Skin of body (tissue), 3 donors: ENCODE measurements at places on chromosomes 7 and 10.

GRCh38 chr7:30800785-30801252 lies 29.6 kb downstream of the MINDY4 start:
- peak; percentile 78 for DNase-seq

DNA sequence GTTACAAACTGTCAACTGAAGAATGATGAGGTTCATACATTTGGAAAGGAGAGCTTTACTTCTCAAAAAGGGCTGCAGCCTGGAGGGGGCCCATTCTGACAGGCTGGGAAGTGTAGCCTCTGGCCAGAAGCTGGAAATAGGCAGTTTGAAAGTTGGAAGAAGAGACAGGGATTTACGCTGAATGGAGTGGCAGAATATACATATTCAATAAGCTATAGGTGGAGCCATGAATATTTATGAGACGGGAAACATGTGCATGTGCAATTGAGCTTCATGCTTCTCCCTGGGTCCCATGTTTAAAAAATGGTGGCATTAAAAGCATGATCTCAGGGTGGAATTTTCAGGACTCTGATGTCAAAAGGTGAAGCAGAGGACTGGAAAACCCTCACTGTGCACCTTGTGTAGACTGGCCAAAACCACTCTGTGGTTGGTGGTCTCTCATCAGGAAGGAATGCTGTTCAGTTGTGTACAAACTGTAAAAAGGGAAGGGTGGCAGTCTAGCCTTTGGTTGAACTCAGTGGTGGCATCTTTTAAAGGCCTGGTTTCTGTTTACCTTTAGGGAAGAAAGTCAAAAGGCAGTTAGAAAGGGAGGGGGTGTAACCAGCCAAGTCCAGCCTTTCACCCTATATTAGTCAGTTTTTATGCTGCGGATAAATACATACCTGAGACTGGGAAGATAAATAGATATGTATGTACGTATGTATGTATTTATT lies 7.2 kb upstream of the ACTR3B start:
- DNase-seq: no peak

DNA sequence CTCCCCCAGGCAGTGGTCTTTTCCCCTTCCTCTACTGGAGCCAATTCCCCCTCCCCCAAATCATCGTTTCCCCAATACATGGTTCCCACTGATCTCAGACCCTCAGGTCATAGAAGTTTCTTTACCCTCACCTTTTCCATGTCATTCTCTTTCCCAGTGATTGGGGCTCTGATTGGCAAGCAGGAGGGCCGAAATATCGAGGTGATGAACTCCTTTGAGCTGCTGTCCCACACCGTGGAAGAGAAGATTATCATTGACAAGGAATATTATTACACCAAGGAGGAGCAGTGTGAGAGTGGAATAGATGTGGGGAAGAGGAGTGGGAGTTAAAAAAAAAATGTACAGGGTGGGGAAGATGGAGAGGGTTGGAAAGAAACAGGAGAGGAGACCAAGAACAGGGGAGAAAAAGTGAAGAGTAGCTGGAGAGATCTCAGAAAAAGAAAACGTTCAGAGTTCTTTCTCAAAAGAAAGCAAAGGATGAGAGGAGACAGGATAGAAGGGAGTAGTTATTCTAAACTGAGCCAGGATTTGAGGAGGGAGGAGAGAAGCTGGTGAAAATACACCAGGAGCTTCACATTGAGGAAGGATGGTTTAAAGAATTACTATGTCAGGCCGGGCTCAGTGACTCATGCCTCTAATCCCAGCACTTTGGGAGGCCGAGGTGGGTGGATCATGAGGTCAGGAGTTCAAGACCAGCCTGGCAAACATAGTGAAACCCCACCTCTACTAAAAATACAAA lies 858 bp downstream of the COPS6 start:
- no peak for DNase-seq

DNA sequence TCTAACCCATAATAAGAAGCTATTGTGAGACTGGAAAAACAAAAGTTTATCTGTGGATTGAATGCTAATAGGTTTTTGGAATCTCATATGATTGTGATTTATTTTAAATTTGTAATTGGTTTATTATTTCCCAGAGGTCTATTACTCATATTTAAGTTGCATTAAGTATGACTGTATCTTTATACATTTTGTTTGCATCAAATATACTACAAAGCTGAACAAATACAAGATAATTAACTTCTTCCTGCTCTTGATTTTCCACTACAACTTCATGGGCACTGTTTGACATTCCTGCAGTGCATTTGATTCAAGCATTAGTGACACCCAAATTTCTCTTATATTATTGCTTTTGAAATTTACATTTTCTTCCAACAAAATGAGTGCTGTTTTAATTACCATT lies 303.8 kb upstream of the LRRTM3 start:
- DNase-seq: no peak

DNA sequence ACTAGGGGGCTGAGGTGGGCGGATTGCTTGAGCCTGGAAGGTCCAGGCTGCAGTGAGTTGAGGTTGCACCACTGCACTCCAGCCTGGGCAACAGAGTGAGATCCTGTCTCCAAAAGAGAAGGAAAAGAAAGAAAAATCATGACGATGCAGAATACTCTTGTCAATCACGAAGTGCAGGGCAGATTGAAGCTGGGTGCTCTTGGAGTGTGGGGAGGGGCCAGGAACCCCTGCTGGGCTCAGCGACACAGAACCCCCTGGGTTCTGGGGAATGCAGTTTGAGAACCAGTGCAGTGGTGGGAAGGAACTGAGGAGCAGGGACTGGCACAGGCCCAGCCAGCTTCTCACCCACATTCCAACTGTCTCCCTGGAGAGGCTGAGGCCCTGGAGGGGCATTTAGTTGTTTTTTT lies 10.8 kb upstream of the INTS1 start:
- no peak for DNase-seq

- peak; percentile 78 for DNase-seq
These were observed 91.6 kb upstream of the CXCL12 start for GRCh38 chr10:44476409-44477045.

GRCh38 chr10:63522277-63522687 lies 1.1 kb downstream of the REEP3 start:
- DNase-seq: no peak

DNA sequence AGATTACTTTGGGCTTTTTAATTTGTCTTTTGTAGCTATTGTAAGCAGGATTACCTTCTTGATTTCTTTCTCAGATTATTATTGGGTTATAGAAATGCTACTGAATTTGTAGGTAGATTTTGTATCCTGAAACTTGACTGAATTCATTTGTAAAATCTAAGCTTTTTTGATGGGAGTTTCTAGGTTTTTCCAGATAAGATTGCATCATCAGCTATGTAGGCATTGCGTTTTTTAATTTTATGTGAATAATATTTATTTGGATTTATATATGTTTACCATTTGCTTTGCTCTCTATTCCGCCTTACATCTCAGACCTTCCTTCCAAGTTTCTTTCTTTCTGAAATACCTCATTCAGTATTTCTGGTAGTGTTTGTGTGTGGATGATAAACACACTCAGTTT lies 351.7 kb upstream of the ANKRD30A start:
- DNase-seq: no peak

GRCh38 chr10:9301148-9301547 lies 1246.7 kb downstream of the GATA3 start:
- no peak for DNase-seq

DNA sequence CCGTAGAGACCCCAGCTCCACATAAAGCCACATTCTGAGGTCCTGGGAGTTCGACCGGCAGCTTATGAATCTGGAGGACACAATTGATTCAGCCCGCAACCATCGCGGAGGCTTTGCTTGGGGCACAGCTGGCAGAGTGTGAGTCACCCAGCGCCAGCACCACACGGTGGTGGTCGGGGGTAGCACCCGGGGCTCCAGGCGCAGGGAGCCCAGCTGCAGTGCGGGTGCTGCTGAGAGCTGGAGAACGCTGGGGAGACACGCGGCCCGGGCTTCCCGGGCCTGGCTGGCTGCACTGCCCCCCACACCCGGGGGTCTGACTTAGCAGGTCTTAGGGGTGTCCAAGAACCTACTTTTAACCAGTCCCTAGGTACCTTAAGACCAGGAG lies 87.9 kb downstream of the PAXIP1 start:
- no peak for DNase-seq
